GM13976 (cell line): ENCODE measurements at places on chromosomes 11 and 22.

GRCh38 chr11:113104691-113105251, 143.6 kb downstream of the NCAM1 start:
- DNase-seq, result no peak

GRCh38 chr22:41525450-41526225, 18.6 kb downstream of the POLR3H start:
- no peak for DNase-seq

DNA sequence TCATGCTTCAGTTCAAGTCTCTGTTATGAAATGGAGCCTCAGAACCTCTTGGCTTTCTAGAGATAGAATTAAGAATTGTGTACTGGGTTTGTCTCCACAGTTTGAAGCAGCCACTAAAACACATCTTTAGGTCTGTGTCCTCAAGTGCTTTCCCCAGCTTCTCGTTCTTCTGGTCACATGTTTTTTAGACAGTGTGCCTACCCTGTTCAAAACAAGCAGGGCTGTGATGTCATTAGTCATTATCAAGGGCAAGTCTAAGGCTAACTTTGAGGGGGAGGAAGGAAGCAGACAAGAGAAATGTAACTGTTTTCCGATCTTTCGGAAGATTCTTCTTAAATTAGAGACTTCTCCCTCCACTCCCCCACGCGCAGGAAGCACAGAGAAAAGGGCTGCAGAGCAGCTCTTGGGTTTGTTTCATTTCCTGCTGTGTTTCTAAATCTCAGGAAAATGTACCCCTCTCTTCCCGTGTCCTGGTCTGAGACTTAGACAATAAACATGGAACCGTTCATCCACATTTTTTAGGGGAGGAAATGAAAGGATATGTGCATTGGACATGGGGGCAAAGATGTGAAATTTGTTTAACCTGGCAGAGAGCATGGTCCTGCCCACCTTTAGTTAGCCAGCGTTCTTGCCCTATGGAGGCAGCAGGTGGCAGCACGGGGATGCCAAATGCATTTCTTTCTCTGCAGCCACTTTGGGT, 3.1 kb downstream of the AKIP1 start:
- DNase-seq, result peak; percentile 53

DNA sequence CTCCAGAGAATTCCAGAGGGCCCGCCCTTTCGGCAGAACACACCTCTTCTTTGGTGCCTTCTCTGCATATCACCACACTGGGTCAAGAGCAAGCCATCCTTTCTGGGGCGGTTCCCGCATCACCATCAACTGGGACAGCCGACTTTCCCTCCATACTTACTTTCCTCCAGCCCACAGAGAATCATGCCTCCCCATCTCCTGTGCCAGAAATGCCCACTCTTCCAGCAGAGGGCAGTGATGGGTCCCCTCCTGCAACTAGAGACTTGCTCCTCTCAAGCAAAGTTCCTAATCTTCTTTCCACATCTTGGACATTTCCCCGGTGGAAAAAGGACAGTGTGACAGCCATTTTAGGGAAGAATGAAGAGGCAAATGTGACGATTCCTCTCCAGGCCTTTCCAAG, 157.7 kb downstream of the C11orf91 start:
- peak; percentile 70 for DNase-seq

DNA sequence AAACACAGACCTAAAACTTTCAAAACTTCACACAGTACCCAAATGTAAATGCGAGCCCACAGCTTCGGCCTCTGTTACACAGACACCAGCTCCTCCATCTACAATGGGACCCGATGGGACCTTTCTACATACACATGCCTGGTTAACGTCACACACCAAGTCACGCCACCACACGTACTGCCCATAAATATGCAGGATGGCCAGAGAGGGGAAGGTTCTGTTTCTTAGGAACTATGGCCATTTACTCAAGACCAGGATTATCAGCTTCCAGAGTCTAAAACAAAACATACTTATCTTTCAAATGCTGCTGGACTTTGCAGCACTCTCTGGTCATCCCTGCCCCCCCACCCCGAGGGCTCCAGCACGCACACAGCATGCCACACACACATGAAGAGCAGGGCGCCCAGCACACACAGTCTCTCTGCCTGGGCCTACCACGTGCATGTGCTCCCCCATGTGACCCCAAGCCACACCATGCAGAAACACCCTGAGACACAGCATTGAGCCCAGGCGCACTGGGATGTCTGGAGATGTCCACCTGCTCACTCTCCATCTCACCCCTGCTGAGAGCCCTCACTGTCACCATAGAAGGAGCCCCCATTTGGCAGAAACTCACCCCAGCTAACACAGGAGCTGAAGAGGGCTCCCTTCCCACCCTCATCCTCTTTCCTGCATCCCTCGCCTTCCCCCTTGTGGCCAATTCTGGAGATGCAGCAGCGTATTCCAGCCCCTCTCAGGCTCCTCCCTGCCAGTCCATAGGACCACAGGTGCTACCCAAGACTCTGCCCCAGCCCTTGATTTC, 61.8 kb downstream of the SLC22A12 start:
- peak; percentile 89 for DNase-seq

- no peak for DNase-seq
Measured at GRCh38 chr11:12900496-12900895, 108.6 kb upstream of the RASSF10 start.

DNA sequence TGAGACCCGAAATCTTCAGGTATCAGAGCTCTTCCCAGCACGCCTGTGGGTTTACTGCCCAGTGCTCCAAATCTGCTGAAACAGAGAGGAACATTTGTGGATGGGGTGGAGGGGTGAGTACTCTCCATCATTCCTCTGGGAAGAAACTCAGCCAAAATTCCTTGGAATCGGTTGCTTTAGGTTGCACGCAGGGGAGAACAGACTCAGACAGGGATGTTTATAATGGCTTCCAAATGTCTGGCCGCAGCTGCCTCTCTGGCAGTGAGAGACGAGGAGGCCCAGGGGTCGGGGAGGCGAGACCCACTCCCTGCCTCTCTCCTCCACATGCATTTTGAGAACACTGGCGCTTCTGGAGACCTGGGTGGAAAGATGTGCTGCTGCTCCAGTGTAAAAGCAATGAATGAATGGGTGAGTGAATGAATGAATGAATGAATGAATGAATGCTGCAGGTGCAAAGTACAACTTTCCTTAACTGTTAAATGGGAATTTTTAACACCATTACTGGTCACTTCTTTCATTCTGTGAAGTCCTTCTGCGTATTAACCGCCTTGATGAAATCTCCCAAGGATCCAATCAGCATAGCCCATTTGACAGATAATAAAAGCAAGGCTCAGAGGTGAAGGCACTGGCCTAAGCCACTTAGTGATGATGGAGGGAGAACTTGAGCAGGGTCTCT, 437.4 kb downstream of the MIAT start:
- DNase-seq, result no peak

DNA sequence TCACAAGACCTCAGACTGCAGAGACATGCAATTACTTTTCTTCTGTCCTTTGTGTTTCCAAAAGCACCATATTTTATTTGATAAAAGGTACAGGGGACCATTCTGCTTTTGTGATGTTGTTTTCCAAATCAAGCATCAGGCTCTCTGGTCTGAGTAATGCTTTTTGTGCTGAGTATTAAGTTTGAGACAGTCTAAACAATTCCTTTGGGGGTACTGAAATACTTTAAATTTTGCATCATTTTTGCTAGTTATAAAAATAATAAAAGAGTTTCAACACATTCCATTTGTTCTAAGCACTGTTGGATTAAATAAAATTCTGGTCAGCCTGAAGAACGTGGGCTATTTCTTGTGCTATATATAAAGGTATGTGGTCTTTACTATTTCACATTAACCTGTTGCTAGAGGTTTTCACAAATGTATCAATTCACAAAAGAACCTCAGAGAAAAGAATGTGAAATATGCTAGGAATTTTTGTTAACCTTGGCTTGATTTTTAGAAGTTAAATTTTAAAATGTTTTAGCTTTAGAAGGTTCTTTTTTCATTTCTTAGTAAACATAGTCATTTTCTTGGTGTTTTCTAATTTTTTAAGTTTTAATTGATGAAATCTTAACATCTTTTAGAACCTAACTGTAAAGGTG, 61.6 kb downstream of the C22orf31 start:
- DNase-seq, result no peak

DNA sequence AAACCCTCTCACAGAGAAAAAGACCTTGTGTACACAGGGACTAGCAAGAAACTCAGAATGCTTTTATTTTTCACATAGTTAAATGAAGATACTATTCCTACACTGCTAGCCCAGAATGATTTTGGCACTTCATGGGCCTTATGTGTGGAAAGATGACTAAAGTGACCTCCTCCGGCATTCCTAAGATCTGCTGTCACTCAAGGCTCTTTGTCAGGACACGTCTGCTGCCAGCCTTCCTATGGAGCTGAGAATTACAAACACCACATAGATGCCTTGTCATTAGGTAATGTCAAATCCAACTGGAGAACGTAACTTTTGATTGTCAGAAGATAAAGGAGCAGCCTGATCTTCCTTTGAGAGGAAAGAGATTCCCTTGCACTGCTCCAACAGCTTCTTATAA, 249.1 kb downstream of the FAT3 start:
- DNase-seq, result no peak

DNA sequence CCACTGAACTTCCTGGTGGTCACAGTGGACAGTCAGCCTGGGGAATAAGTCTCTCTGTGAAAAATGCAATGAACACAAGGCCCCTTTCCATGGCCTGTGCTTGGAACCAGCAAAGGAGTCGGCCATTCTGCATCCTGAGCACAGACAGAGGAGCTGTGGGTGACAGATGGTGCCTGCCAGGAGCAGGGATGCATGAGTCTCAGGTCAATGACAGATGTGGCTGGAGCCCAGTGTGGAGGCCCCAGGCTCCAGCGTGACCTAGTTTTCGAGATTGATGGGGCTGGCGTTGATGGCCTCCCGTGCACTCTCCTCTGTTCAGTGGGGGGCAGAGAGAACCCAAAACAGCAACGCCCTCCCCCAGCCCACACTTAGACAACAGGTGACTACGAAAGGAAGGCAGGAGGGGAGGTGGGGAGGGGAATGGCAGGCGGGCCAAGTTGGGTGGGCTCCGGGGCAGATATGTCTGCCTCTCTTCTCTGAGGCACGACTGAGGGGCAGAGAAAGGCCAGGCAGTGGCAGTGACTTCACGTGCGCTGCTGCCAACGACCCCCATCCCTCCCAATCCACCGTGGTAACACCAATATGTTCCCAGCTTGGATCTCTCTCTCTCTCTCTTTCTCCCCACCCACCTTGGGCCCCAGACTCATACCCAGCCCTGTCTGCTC, 34.4 kb upstream of the CD5 start:
- DNase-seq, result no peak

DNA sequence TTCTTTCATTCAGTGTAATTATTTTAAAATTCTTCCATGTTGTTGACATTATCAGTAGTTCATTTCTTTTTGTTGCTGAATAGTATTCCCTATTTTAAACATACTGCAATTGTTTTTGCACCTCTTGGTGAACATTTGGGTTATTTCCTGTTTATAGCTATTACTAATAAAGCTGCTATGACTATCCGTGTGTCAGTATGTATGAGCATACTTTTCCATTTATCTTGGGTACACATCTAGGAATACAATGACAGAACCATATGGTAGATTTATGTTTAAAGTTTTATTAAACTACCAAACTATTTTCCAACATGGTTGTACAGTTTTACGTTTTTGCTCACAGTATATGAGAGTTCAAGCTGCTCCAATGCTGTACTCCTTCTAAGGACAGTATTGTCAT, 22.0 kb upstream of the FIBIN start:
- no peak for DNase-seq

- peak; percentile 22 for DNase-seq
Measured at GRCh38 chr11:109853156-109853776, 239.9 kb upstream of the ZC3H12C start.

- DNase-seq, result no peak
Measured at GRCh38 chr11:7645206-7645605, 28.1 kb downstream of the CYB5R2 start.
